ENCODE measurements at places on chromosomes 3 and 15.

DNA sequence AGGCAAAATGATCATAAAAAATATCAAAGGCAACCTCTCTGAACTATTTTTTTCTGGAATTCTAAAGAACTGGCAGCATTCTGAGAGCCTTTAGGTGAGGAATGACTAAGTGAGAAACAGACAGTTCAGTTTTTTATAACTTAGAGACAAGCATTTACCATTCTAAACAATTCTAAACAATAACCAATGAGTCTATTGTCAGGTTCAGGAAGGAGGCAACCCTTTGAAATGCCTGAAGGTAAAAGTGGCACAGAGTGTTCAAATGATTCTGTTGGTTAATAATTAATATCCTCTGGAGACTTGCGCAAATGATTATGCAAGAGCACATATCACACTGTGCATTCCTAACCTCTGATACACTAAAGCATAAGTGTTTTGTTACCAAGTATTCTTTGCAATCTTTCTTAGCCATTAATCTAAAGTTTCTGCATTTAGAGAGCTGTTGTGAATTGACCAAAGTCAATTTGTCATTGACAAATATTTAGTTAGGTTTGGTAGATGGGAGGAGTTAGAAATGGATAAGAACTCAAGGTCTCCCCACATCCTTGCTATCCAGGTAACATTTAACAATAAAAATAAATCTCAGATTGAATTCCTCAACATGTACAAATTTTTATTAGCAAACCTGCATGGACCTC lies 9.2 kb upstream of the TGFBR2 start:
- DNase-seq = no peak

GRCh38 chr15:84969257-84969656 lies 12.4 kb upstream of the PDE8A start:
- no peak for DNase-seq

GRCh38 chr3:33875680-33876079 lies 77.2 kb downstream of the PDCD6IP start:
- DNase-seq = no peak

DNA sequence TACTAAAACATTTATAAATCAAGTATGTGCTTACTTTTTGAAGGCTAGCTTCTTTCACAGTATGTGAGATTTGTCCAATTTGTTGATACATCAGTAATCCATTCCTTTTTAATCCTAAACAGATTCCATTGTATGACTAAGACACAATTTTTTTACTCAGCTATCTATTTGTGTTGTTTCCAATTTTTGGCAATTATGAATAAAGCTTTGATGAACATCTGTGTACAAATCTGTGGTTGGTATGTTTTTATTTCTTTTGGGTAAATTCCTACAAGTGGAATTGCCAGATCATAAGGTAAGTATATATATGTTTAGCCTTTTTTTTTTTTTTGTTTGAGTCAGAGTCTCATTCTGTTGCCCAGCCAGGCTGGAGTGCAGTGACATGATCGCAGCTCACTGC lies 56.2 kb upstream of the VEPH1 start:
- no peak for DNase-seq

DNA sequence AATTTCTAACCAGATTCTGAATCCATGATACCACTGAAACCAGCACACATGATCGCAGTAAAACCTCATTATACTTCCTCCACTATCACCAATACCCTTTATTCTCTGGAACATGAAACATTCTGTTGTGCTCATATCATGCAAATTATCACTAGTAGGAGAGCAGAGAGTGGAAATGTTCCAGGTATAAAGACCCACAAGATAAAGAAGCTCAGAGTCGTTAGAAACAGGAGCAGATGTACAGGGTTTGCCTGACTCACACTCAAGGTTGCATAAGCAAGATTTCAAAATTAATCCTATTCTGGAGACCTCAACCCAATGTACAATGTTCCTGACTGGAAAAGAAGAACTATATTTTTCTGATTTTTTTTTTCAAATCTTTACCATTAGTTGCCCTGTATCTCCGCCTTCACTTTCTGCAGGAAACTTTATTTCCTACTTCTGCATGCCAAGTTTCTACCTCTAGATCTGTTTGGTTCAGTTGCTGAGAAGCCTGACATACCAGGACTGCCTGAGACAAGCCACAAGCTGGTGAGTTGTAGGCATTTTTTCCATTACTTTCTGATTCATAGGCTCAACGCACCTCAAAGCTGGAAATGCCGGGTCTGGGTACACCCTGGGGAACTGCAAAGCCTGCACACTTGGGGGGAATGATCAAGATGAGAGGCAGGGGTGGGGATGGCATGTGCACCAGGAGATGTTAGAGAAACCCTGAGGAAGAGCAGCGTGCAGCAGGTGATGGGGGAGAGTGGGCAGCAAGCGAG lies at the start of gene CCR2:
Gene CCR2, plus strand, starts transcription at position 465 of the 764 bp plus-strand sequence. CDS start 3,417 bp downstream, outside the sequence.
- DNase-seq = no peak

- no peak for DNase-seq
Measured at GRCh38 chr3:70028361-70028760, 28.8 kb downstream of the SAMMSON start.

- no peak for DNase-seq
Measured at GRCh38 chr3:160003520-160004128, 15.0 kb downstream of the IL12A start.

- DNase-seq = no peak
Measured at GRCh38 chr15:99753066-99753465, 19.8 kb upstream of the LYSMD4 start.

- no peak for DNase-seq
Measured at GRCh38 chr3:46316206-46316605, 37.7 kb upstream of the CCR2 start.

DNA sequence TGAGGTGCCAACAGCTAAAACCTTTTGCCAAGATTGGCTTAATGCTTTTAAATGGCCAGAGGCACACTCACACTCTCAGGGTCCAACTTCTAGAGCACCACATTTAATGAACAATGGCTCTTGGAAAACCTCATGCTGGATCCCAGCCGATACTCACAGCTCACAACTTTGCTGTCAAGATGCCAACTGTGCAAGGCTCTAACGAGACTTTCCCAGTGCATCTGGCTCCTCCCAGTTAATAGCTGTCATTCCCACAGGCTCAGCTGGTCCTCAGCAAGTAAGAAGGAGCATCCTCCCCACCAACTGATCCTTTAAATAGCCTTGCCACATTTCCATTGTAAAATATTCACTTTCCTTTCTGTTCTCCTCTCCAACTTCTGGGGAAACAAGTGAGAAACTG lies 20.3 kb upstream of the FRMD4B start:
- no peak for DNase-seq

GRCh38 chr3:129585949-129586657 lies 20.4 kb downstream of the PLXND1 start:
- no peak for DNase-seq

DNA sequence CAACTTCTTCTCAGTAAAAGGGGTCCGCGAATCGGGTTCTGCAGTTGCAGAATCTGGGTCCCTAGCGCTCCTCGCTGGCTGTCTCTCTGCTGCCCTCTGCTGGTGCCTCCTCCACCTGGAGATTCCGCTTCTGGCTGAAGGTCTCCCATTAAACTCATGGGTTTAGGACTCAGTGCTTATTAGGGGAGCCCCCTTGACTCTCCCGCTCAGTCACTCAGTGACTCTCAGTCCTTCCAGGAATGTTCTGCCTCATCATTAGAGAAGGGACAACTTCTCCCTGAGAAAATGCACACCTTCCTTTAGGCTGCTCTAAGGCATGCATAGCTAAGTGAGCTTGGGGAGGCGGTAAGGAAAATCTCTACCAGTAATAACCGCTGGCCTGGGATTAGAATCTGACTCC lies 7.1 kb downstream of the CPN2 start:
- peak; percentile 36 for DNase-seq

GRCh38 chr3:167394003-167394402 lies 13.9 kb upstream of the ZBBX start:
- no peak for DNase-seq

DNA sequence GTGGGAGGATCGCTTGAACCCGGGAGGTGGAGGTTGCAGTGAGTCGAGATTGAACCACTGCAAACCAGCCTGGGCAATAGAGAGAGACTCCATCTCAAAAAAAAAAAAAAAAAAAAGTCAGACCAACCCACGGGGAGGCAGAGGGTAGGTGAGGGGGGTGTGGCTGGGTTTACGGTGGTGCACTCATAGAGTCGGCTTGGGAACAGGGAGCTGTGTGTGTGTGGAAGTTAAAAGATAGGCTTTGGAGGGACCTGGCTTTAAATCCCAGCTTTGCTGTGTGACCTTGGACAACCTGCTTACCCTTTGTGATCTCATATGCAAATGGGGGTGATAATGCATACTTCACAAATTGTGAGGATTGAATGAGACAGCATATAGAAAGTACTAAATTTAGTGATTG lies 10.0 kb upstream of the ISLR2 start:
- DNase-seq = no peak

DNA sequence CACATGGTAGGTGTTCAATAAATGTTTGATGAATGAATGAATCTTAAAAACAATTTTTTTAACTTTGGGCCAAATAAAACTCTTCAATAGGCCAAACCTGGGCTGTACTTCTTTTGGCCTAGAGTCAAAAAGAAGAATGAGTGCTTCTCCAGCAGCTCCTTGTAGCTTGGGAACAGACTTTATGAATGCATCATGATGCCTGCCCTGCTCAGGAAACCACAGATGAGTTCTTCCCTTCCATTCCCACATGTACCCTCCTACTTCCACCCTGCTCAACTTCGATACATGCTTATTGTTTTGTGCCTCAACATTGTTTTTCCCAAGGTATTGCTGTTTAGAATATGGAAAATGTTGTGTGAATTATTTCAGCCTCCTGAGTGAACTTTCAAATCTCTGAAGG lies 87.0 kb downstream of the FILIP1L start:
- no peak for DNase-seq

GRCh38 chr3:124486324-124486723 lies 243.9 kb upstream of the UMPS start:
- DNase-seq = no peak

DNA sequence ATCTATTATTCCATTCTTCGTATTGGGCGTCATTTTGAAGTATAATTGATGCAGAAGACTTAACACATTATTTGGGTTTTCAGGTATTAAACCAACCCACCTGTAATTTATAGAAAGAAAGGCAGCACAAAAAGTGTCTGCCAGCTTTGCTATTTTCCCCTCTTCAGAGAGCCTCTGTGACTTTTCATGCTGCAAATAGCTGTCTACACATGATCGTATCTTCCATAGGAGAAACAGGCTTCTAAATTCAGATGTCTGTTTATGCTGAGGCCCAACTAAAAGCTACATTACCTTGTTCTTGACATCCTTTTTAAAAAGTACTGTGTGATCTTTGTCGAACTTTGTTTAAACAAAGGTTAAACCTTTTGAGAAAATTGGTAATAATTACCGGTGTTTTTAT lies 5.0 kb downstream of the ACKR2 start:
- DNase-seq = no peak

DNA sequence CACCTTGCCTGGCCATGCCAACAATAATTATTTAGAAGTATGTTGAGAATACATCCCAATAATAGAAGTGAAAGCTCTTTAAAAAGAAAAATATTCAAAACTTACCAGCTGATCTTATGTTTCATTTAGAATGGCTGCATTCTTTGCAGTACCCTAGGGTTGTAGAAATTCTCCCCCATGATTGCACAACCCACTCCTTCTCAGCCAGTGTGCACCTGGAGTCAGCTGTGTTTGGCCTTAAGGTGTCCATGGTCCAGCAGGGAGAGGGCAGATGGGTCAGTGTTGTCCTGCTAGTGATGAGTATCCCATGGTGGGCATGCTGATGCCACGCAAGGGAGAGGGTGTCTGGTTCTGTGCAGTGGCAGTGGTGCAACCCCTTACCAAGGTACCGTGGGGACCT lies 117.3 kb downstream of the IGF1R start:
- no peak for DNase-seq

DNA sequence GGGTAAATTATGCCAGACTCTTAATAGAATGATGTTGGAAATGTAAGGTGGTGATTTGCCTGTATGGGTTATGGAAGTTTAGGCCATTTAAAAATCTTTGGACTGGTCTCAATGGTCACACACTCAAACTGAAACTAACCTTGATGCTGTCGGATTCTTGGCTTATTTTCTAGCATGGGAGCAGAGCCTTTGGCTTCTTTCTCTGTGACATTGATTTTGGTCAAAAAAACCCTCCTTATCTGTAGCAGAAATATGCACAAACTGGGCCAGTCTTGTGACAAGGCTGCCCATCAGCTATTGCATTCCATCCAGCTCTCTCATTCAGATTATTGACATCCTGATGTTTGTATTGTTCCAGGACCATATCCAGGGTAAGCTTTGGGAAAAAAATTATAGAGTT lies 35.9 kb downstream of the ARPP21 start:
- DNase-seq = no peak

- no peak for DNase-seq
Measured at GRCh38 chr3:77125966-77126365, 86.1 kb downstream of the ROBO2 start.

- DNase-seq = no peak
Measured at GRCh38 chr15:39354189-39354588, 226.7 kb upstream of the THBS1 start.

DNA sequence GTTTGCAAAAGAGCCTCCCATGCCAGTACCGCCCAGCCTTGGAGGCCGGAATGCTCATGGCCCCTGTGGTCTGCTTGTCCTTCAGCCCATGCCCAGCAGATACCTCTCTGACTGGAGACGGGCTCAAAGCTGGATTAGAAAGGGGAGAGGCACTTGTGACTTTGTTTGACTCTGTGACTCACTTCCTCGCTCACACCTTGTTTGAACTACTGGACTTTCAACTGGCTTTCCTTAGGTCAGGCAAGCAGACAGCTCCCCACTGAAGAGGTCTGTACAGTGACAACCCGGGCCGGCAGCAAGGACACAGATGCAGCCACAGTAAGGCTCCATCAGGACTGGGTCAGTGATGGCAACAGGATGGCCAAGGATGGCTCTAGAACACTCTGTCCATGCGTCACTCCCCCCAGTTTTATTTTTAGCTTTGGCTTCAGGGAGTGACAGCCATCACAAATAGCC lies 98.6 kb upstream of the ABHD17C start:
- no peak for DNase-seq

GRCh38 chr15:92617549-92618520 lies 37.7 kb downstream of the FAM174B start:
- DNase-seq = no peak

DNA sequence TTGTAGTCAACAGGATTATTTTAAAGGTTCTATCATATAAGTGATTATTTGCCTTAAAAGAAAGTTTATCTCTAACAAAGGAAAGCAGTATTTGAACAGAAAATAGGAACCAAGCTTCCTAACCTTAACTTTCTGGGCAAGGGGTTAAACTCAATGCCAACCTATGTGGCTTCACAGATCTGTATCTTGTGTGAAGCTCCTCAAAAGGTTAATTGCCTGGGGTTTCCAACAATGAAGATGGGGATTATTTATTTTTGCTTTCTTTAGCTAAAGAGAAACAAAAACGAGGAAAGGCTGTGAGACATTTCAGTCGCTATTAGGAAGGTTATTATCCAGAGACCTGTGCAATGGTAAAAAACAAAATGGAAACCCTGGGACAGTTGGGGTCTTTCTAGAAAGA lies 1.1 kb upstream of the WDR82 start:
- no peak for DNase-seq

DNA sequence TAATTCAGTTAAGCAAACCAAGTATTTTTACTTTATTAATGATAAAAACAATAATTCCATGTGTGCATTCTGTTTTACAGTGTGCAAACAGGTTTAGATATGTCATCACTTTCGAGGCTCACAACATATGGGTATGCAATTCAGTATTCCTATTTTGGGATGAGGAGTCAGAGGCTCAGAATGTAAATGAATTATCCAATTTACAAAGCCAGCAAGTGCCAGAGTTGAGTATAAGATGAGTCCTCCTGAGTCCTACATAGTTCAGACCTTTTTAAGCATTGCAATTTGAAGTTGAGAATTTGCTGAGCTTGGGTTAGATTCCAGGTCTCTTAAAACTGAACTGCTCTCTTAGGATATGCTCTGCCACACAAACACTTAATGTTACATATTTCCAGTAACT lies 424.2 kb upstream of the ROBO2 start:
- DNase-seq = no peak
